ENCODE measurements at places on chromosomes 12 and 14.
A peak's percentile ranks its signal among the peaks of the same experiment; 100 is the strongest.

DNA sequence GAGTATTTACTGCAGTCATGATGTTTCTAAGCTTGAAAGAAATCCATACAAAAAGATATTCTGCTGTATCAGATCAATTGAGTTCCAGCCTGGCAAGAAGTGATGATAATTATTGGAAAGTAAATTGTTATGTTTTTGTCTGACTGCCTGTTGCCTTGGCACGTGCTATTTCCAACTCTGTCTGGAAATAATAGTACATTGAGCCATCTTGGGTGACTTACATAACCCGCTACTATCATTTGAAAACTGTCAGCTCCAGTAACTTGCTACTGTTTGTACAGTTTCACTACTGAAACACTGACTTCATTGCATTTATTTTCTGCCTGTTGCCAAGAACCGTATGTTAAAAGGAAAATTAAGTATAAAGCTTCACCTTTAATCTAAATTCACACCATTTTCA is 318.6 kb downstream of the ITPR2 start:
- DNase-seq = no peak

- DNase-seq = no peak
Observed at GRCh38 chr12:73076760-73077159, 804.6 kb downstream of the TRHDE start.

DNA sequence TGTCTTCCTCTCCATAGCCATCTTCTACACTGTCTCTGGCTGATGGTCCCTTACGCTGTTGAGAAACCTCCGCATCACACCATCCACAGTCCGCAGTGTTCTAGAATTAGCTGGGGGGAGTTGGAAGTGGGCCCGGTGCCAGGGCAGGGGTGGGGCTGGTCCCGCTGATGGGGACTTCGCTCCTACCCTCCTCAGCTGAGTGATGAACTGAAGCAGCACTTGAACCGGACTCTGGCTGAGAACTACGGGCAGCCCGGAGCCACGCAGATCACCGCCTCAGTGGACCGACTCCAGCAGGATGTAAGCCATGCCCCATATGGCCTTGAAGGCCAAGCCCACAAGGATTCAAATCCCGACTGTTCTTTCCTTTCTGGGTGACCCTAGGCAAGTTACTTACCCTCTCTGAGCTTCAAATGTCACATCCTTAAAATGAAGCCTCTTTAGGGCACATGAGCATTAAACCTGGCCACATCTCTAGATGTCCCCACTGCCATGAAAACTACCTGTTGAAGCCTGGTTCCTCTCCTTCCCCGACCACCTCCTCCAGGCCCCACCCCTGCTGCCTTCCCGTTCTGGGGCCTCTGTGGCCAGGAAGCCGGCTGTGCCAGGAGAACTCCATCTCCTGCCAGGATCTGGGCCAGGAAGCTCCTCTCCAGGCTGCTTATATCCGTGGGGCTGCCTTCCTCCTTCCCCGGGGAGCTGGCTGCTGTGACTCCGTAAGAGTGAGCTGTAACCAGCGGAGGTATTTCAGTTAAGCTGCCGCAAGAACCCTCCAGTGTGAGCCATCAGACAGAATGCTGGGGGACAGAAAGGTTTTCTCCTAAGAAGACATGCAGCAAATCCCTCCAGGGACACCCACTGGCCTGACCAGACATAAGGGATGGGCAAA is 53.1 kb downstream of the TSPAN11 start:
- no peak for DNase-seq

GRCh38 chr14:104973135-104973384 is 5.1 kb downstream of the AHNAK2 start:
- peak; percentile 55 for DNase-seq

- DNase-seq = peak; percentile 15
Observed at GRCh38 chr12:130719263-130719859, 3.3 kb upstream of the RIMBP2 start.

- no peak for DNase-seq
Observed at GRCh38 chr14:67586369-67586768, 13.7 kb downstream of the PIGH start.

GRCh38 chr14:87217023-87217422 is 776.0 kb downstream of the GALC start:
- DNase-seq = no peak

DNA sequence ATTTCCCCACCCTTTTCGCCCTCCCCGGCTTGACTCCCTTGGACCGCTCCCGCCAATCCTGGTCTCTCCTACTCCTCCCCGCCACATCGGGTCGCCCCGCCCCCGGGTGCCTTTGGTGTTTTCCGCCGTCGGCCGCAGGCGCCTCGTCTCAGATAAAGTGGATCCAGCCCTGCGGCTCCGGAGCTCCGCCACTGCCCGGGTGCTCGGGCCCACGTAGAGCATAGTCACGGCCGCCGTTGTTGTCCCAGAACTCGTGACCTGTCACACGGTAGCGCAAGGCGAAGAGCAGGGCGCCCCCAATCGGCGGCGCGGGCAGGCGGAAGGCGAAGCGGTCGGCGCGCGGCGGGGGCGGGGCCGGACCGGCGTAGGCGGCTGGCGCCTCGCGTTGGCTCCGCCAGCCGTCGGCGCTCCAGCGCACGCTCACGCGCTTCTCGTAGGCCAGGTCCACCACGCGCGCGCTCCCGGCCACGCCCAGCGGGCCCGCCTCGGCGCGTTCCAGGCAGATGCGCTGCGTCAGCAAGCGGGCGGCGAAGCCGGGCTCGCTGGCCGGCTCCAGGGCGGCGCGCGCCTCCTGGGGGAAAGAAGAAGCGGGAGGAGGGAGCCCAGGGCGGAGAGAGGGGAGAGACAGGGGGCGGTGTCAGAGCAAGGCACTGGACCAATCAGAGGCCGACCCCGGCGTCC is 1.2 kb downstream of the PPP1R3E start:
- peak; percentile 97 for DNase-seq

DNA sequence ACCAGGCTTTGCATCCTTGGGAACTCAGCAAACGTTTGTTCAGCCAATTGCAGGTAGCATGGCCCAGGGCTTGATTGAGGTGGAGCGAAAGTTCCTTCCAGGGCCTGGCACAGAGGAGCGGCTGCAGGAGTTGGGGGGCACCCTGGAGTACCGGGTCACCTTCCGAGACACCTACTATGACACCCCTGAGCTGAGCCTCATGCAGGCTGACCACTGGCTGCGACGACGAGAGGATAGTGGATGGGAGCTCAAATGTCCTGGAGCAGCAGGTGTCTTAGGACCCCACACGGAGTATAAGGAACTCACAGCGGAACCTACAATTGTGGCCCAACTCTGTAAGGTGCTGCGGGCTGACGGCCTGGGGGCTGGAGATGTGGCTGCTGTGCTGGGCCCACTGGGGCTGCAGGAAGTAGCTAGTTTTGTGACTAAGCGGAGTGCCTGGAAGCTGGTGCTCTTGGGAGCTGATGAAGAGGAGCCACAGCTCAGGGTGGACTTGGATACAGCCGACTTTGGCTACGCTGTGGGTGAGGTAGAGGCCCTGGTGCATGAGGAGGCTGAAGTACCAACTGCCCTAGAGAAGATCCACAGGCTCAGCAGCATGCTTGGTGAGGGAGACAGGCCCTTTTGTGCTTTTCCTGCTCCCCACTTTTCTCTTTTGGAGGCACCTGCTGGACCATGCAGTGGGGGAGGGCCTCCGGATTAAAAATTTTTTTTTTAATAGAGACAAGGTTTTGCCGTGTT is 799 bp downstream of the THTPA start:
- DNase-seq = no peak

GRCh38 chr14:66088656-66089055 is 397.5 kb upstream of the CCDC196 start:
- no peak for DNase-seq

DNA sequence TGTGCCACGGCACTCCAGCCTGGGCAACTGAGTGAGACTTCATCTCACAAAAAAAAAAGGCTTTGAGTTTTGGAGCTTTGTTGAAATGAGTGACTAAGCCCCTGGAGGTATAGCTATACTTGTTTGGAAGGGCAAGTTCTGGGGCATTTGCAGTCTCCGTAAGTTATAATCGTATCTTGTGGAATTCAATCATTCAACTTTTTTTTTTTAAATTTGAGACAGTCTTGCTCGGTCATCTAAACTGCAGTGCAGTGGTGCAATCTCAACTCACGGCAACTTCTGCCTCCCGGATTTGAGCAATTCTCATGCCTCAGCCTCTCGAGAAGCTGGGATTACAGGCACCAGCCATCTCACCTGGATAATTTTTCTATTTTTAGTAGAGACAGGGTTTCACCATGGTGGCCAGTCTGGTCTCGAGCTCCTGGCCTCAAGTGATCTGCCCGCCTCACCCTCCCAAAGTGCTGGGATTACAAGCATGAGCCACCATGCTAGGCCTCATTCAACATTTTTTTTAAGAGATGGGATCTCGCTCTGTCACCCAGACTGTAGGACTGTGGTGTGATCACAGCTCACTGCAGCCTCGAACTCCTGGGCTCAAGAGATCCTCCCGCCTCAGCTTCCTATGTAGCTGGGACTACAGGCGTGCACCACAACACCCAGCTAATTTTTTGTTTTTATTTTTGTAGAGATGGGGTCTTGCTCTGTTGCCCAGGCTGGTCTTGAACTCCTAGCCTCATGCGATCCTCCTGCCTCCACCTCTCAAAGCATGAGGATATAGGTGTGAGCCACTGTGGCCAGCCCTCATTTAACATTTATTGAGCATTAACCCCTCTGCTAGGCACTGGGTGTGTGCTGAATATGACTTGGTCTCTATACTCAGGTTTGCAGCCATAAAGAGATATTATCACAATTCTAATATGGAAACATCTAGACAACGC is 133.7 kb upstream of the MAP1LC3B2 start:
- DNase-seq = no peak

DNA sequence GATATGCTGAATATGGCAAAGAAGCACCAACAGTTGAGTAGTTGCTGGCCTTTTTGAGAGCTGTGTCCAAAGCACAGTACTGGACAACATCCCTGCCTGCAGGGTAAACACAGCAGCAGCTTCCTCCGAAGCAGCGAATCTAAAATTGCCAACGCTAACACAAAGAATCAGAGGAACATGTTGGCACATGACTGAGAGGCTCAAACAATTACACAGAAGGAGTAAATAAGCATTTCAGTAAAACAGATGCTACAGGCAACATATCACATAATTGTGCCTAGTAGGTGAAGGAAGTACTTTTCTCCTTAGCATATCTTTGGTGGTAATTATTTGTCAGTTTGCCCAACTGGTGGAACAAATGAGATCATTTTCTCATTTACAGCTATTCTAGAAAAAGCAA is 52.1 kb downstream of the KICS2 start:
- DNase-seq = no peak

- DNase-seq = no peak
Observed at GRCh38 chr12:39431797-39432196, 11.1 kb downstream of the KIF21A start.

DNA sequence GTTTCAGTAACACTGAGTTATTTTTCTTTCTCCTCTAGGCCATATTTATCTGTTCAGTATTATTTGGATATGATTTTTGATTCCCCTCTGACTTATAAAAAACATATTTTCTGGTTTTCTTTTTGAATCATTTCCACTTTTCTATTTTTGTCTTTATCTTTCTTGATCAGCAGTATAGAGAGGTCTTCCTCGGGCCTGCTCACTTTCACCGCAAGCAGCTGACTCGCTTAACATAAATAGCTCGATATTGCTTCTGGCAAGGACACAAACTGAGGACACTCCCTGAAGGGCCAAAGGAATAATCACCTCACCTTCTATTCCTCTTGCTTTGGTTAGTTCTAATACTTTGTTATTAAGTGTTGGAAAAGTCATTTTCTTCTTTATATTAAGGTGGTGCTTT is 25.8 kb upstream of the TRHDE start:
- DNase-seq = no peak

DNA sequence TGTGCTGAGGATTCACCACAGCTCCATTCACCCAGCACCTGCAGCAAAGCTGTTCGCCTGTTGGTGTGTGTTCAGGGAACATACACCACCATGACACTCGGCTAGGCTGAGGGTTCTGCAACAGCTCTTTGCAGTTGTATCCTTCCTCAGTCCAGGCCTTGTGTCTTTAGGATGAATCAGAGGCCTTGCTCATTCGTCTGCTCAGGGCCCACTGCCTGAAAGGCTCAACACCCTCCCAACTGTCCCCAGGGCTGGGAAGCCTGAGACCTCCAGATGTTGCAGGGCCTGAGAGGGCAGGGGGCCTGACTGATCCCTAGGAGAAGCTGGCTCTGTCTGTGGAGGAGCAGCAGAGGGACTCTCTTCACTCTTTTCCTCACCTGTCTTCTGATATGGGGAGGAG is 11.2 kb downstream of the ZDHHC22 start:
- peak; percentile 8 for DNase-seq

DNA sequence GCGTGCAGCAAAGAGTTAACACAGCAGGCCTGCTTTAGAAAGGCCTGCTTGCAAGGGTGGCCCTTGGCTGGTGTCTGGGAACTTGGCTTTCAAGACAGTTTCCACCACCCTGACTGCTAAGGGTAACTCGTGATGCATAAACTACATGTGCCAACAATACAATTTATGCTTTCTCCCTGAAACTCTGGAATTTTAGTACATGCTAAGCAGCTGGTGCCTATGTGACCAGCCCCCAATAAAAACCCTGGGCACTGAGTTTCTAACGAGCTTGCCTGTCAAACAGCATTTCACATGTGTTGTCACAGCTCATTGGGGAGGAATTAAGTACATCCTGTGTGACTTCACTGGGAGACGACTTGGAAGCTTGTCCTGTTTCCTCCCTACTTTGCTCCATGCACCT is 133.1 kb downstream of the SLC5A8 start:
- DNase-seq = no peak

GRCh38 chr14:75452900-75453816 is 25.3 kb downstream of the JDP2 start:
- DNase-seq = peak; percentile 94

GRCh38 chr14:106606936-106607335 is 1080.6 kb downstream of the TMEM121 start:
- DNase-seq = no peak

DNA sequence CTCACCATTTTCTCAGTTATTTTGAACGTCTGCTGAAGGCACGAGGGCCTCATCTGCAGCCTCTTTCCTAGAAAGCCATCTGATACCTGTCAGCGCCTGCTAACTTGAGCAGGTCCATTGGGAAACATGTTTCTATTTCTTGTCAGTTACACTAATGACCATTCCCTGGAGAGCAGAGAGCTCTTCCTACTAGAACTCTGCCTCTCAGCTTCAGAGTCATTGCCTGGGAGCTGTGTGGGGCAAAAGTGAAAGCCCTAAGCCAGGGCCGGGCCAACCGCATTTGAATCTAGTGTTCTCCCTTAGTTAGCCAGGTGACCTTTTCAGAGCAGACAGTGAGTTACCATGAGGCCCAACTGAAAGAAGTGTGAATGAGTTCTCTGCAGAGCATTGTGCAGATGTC is 135.8 kb downstream of the EML1 start:
- no peak for DNase-seq

Measured in H9 (cell line).